ENCODE measurements at places on chromosomes 3 and 15.

GRCh38 chr15:73630921-73631362 is 2.2 kb downstream of the NPTN start:
- DNase-seq, result no peak

DNA sequence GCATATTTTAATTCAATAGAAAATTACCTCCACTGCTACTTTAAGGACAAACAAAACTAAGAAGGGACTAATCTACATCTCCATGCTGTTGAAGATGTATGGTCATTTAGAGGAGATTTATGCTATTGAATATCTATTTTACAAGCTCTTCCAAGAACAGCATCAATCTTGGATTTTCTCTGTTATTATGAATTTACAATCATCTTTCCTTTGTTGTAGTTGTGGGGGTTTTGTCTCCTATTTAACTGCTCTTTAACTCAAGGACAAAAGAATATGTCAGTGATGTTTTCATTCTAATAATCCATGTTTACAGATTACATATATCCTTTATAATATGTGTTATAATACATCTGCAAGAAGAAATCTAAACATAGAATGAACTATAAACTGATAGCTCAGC is 907.8 kb downstream of the ROBO2 start:
- no peak for DNase-seq

DNA sequence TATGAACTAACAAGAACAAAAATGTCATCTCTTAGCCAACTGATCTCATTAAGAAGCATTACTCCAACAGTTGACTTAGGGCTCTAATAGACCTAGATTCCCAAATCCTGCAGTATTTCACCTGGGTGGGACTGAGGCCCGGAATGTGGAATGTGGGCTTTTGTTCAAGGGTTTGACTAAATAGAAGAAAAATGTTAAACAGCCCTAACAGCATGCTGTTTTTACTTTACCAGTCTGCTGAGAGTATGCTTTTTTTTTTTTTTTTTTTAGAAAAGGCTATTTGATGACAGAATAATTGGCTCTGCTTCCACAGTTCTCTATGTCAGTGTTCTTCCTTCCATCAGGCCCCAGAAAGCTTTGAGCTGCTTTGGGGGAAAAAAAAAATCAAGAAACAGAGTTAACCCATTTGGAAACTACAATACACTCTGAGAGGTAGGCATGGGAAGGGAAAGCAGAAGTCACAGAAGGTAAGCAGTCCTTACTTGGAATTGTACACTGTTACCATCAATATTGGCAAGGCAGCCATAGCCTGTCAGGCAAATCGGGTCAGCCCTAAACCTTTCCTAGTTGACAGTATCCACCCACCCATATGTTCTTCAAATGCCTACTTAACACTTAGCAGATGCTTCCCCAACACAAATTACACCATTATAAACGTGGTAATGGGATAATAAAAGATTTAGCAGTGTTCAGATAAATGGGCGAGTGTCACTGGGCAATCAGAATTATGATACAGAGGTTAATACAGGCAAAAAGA is 224.2 kb downstream of the CNTN3 start:
- DNase-seq, result no peak

DNA sequence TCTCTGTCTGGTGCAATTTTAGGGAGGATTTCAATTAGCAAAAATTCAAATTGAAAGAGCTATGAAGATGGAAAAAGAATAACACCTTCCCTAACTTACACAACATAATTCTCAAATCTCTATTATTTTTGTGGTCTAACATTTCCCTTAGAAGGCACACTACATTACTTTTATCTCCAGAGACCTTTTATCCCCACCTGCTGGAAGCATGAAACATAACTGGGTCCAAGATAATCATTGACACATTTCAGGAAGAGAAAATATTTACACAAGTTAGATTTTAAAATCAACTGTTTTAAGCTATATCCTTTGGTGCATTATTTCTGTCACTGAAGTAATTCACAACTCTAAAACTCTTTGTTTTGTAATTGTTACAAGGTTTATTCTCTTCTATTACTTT is 779.5 kb downstream of the ROBO1 start:
- no peak for DNase-seq

DNA sequence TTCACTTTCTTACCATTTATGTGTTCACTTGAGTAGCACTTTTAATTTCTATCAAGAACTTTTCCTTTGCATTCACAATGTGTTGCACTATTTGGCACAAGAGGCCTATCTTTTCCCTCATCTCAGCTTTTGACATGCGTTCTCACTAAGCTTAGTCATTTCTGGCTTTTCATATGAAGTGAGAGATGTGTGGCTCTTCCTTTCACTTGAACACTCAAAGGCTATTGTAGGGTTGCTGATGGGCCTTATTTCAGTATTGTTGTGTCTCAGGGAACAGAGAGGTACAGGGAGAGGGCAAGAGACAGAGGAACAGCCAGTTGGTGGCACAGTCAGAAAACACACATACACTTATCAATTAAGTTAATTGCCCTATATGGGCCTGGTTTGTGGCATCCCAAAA is 127.4 kb upstream of the MLF1 start:
- DNase-seq, result no peak

- no peak for DNase-seq
Observed at GRCh38 chr3:170437696-170438407, 19.2 kb downstream of the CLDN11 start.

GRCh38 chr15:29669823-29670222 is 152.4 kb downstream of the TJP1 start:
- DNase-seq, result no peak
